ENCODE measurements at places on chromosomes 1 and 21. TPM values are rescaled to one million over a fixed set of nuclear protein-coding genes. Genes with fewer than 3 reads are reported as not detected.

VASH2 gene
- 1.3 TPM for total RNA-seq

DNA sequence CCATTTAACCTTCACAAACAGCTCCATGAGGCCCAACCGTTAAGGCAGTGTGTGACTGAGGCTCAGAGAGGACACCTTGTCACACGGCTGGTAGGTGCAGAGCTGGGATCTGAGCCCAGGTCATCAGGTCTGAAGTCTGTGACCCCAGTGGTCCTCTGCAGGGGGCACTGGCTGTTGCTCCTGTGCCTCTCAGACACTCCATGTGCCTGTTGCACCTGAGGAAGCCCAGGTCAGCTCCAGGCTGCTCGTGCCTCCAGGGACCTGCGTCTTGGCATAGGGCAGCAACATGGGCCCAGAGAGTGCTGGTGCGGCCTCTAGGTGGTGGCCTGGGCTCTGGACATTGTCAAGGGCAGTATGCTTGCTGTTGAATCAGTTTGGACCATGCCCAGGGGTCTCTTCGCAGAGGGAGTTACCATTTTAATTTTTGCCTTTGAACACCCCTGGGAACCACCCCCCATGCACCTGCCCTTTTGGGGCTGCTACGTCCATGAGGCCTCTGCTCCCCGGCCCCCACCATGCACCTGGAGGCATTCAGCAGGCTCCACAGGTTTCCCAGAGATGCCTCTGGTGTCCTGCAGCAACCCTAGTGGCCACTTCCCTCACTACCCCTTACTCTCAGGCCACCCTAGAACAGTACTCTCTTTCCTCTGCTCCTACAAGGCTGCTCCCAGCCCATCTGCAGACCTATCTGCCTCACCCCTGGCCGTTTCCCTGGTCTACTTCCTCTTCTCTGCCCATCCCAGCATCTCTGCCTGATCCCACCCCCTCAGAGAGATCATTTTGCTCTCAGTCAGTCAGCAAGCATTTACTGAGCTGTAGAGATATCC, 25.2 kb upstream of the EPS8L3 start:
- no peak overlapping the region for H3K4me3 ChIP-seq
- no peak for DNase-seq
- H3K4me1 ChIP-seq: peaks cover 24% of the 10 kb centered on the region
- no peak overlapping the region for H3K27ac ChIP-seq

- peaks cover 1% of the 10 kb centered on the region for H3K27me3 ChIP-seq
- no peak for DNase-seq
- H3K4me3 ChIP-seq: no peak overlapping the region
- H3K36me3 ChIP-seq: no peaks in the 10 kb centered on the region
Measured at GRCh38 chr1:20107796-20108195, 11.5 kb downstream of the PLA2G2D start.

PYCR2 gene
- total RNA-seq: 32.6 TPM

KCNT2 gene
- 0.35 TPM for total RNA-seq

All from esophagus squamous epithelium (tissue), 5 donors.